ENCODE measurements at places on chromosomes 7 and 10.

- DNase-seq = no peak
Observed at GRCh38 chr10:28054228-28054860, 55.5 kb upstream of the ODAD2 start.

DNA sequence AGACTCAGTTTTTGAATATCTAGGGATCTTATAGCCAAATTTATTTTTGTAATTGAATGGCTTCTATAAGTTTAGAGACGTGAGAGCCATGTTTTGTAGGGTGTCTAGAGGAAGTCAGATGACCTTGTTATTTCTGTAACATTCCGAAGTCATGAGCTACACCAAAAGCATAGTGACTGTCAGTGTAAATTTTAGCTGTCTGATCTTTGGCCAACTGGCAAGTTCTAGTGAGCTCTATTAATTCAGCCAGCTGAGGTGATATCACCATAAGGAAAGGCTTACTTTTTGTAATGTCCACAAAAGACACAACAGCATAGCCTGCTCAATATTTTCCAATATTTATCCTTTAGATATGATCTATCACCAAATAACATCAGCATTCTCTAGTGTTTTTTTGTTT lies 9.9 kb upstream of the NT5C3A start:
- no peak for DNase-seq

GRCh38 chr7:28065308-28065707 lies 115.3 kb downstream of the JAZF1 start:
- no peak for DNase-seq

GRCh38 chr7:75534727-75535307 lies 42.7 kb downstream of the SPDYE5 start:
- no peak for DNase-seq

DNA sequence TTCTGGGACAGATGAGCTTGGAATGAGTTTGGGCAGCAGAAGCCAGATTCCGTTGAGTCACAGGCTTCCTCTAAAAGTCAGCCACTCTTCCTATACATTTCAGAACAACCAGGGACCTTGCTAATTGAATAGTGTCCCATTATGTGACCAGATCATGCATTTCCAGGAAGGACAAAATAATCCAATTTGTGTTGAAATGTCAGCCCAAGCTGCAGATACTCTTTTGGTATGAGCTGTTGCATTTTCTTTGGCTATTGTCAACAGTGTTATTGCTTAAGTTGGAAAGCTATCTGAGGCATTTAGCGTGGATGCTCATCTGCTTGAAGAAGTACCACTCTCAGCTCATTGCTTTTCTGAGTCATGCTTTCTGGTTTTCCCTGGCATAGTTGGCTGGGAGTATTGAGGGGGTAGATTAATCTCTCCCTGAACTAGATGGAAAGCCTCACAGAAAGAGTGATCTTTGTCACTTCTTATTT lies 223.7 kb upstream of the HABP2 start:
- no peak for DNase-seq

GRCh38 chr7:122791959-122792545 lies 89.3 kb upstream of the RNF148 start:
- no peak for DNase-seq

Data from NCI-H187 (cell line).